ENCODE measurements at places on chromosomes 3 and 15.

DNA sequence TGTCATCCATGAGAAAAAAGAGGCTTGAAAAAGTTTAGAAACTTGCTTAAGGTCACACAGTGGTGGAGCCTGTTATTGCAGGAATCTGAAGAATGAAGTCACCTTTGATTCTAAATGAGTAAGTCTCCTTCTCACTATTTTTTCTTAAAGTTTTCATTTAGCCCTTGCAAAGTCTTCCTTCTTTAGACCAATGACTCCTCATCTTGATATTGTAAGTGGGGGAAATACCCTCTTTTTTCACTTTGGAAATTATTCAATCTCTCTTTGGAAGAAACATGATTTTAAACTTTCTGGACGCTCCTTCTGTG, 787 bp upstream of the SLMAP start:
- DNase-seq: no peak

GRCh38 chr3:13690636-13691035, 141.7 kb downstream of the FBLN2 start:
- DNase-seq: no peak

DNA sequence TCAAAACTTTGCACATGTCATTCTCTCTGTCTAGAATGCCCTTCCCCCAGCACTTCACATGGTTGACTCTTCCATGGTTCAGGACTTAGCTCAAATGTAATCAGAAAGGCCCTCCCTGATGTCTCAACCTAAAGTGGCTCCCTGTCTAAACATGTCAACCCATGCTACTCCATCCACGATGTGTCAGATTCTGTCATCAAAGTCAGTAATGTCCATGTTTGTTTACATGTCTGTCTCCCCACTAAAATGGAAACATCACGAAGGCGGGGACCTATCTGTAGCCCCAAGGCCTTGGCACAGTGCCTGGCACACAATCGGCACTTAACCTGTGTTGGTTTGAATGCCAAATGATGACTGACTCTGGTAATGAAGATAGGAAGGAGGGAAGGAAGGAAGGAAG, 20.8 kb upstream of the SNTN start:
- no peak for DNase-seq

DNA sequence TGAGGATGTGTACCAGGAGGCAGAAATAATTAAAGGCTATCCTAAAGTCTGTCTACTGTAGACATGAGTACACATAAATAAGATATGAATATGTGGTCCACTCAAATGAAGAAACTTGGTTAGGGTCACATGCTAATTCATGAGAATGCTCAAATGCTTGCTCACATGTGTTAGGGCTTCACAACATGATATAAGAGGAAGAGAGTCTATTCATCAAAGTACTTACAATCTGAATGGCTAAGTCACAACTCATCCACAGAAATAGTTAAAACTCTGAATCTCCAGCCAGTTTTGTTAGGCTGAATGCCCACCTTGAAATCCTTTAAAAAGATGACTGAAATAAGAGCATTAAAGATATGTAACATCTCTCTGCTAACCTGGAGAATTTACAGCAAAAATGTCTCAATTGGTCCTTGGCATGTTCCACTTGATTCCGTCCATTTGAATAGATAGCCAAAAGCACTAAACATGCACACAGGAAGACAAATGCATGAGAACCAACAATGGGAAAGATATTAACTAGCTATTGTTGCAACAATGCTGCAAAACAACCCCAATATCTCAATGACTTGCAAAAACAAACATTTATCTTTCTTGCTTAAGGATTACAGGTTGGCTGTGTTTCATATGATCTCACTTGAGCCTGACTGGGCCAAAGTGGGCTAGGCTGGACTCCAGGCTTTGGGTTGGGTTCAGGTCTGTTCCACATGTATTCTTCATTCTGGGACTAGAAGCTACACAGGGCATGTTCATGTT, 10.6 kb upstream of the TBC1D5 start:
- no peak for DNase-seq

- no peak for DNase-seq
Measured at GRCh38 chr3:80606073-80606472, 838.3 kb upstream of the ROBO1 start.

Data from CD4-positive, alpha-beta T cell treated with Interleukin-1 beta for 1 hour (primary cell).